ENCODE measurements at places on chromosomes 3 and 15. TPM values are rescaled to one million over a fixed set of nuclear protein-coding genes. Genes with fewer than 3 reads are reported as not detected.

GRCh38 chr3:102069211-102069662 lies 219.9 kb downstream of the NFKBIZ start:
- DNase-seq: peak; percentile 85

DNA sequence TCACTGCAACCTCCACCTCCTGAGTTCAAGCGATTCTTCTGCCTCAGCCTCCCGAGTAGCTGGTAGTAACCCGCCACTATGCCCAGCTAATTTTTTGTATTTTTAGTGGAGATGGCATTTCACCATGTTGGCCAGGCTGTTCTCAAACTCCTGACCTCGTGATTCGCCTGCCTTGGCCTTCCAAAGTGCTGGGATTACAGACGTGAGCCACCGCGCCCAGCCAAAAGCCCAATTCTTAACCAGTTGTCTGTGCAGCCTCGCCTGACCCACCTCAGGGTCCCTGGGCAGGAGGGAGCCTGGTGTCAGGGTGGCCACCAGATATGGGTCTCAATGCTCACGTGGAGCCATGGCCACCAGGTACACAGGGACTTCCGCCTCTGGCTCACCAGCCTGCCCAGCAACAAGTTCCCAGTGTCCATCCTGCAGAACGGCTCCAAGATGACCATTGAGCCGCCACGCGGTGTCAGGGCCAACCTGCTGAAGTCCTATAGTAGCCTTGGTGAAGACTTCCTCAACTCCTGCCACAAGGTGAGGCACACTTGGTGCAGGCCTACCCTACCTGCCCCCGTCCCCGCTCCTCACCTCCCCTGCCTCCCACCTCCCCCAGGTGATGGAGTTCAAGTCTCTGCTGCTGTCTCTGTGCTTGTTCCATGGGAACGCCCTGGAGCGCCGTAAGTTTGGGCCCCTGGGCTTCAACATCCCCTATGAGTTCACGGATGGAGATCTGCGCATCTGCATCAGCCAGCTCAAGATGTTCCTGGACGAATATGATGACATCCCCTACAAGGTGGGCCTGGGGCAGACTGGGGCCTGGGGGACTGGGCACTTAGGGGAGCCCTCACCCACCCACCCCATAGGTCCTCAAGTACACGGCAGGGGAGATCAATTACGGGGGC lies 48.6 kb downstream of the SEMA3G start:
- DNase-seq: peak; percentile 70

The GALNT15 gene
- total RNA-seq: 7.1 TPM

The C3orf85 gene
- not detected for total RNA-seq

DNA sequence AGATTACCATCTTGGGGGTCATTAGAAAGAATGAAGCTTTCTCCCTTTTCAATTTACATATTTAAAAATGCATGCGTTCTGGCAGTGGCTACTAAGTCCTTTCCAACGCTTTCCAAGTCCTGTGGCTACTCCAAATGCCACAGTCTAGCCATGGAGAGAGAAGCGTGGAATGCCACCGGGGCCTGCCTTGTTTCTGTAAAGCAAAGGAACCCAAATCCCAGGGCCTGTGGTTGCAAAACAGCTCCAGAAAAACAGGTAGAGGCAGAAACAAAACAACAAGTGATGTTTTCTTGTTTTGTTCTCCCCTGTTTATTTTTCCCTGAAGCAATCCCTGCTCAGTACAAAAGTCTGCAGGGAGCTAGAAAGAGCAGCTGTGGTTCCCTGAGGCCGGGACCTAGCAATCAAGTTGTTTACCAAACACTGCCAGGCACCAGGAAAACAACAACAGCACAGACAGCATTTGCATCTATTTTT lies 85.5 kb downstream of the FOXP1 start:
- no peak for DNase-seq

DNA sequence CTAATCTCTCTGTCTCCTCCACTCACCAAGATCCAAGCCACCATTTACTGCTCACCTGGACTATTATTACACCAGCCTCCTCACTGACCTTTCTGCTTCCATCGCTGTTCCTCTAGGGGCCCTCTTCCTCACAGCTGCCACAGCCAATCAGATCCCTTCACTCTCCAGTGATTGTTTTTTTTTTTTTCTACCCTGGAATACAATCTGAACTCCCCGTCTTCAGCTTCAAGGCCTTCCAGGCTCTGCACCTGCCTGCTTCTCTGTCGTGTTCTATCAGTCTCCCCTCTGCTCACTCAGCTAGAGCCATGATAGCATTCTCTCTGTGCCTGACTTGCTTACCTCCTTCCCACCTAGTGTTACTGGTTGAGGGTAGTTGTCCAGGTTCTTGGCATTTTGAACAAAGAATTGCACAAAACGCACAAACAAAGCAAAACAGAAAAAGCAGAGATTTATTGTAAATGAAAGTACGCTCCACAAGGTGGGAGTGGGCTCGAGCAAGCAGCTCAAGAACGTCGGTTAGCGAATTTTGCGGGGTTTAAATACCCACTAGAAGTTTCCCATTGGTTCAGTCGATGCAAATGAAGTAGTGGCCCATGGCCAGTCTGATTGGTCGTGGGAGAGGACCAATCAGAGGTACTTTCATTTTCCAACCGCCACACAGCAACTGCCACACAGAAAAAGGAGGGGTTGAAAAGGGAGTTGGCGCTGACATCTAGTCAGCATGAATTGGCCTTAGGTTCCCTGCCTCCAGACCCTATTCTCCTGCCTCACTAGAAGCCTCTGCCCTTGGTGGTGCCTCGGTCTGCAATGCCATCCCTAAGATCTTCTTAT lies 188.9 kb downstream of the TLE3 start:
- DNase-seq: no peak

DNA sequence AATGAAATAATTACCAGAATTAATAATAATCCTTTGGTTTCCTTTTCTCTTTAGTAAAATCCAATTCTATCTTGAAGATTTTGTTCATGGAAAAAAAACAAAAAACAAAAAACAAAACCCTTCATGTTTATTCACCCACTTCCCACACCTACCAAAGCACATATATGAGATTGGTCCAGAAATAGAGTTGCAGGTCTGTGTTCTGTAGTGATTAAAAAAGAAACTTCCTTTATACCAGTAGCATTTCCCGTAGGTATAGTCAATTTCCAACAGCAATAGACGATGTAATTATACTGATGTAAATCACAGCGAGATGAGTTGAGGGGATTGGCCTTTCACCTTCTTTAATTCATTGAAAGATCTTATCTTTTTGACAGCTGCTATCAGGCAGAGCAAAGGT lies 194.6 kb downstream of the SOX2 start:
- no peak for DNase-seq

- DNase-seq: peak; percentile 62
Measured at GRCh38 chr3:185537369-185537970, 14.9 kb downstream of the LIPH start.

The RBPMS2 gene
- total RNA-seq: 0.29 TPM

The HYKK gene
- total RNA-seq: 5.1 TPM

- peak; percentile 72 for DNase-seq
Measured at GRCh38 chr15:74176262-74177214, 3.0 kb downstream of the ISLR start.

DNA sequence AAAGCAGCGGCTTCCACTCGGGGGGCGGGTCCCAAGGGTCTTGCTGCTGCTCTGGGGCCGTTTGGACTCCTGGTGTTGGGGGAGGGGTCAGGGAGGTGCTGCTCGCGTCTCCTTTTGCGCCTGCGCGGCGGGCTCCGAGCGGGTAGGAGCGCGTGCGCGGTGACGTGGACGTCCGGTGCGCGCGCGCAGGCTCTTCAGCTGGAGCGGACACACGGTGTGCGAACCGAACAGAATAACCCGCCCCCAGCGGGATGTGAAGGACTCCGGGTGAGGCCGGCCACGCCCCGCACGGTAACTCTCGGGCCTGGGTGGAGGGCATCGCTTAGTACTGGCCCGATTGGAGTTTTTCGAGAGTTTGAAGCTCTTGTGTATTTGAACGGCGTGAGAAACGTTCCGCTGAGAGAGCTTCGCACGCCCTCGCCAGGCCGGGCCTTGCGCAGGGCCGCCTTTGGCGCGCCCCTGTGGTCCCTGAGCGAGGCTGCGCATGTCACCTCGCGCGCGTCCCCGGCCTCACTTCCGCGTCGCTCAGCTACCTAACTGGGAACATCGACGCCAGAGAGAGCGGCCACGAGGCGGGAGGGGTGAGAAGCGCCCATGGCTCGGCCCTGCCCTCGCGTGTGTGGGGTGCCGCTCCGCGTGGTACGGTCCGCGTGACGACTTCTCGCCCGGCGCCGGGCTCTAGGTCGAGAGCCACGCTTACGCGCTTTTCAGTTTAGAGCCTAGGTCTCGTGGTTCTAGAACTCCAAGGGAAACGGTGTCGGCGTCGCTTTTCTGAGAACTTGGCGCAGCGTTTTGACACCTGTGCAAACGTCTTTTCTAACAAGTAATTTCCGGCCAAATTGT lies at the start of gene MGA:
Gene MGA (plus strand): TSS at position 171 of the 843 bp plus-strand sequence.
- DNase-seq: peak; percentile 96

DNA sequence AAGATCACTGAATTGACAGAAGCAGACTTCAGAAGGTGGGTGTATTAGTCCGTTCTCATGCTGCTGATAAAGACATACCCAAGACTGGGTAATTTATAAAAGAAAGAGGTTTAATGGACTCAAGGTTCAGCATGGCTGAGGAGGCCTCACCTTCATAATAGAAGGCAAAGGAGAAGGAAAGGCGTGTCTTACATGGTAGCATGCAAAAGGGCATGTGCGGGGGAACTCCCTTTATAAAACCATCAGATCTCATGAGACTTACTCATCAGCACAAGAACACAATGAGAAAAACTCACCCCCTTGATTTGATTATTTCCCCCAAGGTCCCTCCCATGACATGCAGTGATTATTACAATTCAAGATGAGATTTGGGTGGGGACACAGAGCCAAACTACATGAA lies 416.3 kb upstream of the EPHA3 start:
- peak; percentile 2 for DNase-seq

The B3GNT5 gene
- 0.36 TPM for total RNA-seq

DNA sequence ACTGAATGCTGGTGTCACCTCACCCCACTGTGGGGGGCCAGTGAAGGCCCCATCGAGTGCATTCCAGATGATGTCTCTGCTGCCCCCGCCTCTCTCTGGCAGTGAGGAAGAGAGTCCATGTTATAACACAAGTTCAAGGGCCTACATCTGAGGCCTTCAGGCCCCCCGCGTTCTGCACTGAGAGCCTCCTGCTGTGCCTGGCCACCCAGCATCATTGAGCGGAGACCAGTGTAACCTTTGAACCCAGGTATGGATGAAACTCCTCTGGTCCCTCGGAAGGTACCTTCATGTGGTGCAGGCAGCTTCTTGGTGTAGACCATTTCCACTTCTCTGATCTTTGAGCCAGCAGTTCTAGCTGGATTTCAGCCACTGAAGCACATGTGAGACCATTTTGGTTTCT lies 324.9 kb downstream of the OCA2 start:
- DNase-seq: no peak

DNA sequence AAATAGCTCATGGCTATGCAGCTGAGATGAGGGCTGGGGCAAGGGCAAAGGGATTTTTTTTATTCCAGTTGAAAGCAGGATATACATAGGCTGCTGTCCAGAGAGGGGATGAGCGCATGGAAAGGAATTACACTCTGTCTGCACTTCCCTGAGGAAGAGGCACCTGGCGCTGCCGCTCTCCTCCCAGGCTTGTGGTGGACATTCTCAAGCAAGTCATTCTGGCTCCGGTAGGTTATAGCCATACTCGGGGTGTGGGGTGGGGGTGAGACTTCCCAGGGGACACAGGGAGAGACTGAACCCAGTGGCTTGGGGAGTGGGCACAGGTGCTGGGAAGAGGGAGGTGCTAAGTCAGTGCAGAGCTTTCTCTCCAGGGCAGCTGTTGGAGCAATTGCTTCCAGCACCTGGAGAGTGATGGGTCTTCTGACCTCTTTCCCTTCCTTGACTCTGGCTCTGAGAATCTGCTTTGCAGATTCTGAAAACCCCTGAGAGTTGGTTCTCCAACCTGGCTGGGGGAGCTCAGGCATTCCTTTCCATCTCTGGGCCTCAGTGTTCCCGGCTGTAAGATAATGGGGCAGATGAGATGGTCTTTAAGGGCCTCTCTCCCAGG lies 24.3 kb downstream of the CYP8B1 start:
- no peak for DNase-seq

The HESX1 gene
- 0.29 TPM for total RNA-seq

The CEMIP gene
- total RNA-seq: 687 TPM

The DUOX2 gene
- under 0.01 TPM for total RNA-seq

The TUSC7 gene
- not detected for total RNA-seq
